ENCODE measurements at places on chromosomes 3 and 15. TPM values are rescaled to one million over a fixed set of nuclear protein-coding genes. Genes with fewer than 3 reads are reported as not detected.

DNA sequence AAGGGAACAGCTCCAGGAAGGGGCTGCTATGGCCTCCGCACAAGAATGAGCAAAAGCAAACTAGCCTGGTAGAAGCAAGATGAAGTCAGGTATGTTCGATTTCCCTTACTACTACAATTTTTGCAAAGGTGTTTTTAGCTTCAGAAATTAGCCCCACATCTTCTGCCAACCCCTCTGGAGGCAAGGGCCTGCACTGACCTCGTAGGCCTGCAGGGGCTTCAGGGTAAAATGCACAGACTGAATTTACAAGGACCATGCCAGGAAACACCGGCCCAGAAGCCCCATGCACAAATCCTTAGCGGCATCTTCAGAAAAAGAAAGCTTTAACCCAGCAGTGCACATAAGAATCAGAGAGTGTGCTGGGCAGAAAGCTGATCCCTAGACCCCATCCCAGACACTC lies 53.0 kb downstream of the SLC6A1 start:
- peak; percentile 12 for DNase-seq

DNA sequence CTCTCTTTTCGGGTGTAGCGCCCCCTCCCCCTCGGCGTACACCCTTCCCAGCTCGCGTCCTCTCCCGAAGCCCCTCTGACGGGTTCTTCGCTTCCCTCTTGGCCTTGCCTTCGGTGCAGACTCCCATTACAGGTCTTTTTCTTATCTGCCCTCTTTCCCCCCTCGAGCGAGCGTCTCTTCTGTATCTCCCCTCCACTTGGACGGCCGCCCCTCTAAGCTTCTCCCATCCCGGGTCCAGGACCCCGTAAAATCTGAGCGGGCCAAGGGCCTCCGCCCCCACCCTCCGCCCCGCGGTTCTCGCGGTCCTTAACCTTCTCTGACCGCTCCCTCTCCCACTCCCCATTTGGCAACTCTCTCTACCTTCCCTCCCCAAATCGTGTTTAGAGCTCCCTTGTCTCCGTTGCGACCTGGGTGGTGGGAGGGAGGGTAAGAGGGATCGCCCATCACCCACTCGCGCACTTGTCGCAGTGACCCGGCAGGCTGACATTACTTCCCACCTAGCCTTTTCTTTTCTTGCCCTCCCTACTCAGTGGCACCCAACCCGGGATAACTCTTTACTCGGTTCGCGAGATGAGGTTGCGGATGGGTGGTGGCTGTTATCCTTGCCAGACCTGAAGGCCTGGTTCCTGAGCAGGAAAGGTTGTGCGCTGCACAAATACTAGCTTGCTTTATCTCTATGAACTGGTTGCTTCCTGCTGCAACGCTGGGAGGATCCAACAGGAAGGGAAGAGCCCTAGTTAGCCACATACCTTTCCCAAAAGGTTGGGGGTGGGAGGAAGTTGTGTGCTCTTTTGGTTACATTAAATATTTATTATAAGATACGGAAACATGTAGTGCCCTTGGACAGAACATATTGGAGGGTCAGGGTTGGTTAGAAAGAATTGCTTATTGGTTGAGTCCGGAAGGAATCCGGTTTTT lies 922 bp downstream of the RAB11A start:
- DNase-seq: peak; percentile 54

GRCh38 chr3:146605106-146605505 lies at the start of gene PLSCR5:
TSS of gene PLSCR5 (minus strand) at chr3:146605346. CDS start at chr3:146605212, 134 bp downstream.
- DNase-seq: no peak

MYO5C gene
- 1.8 TPM for polyA plus RNA-seq

REC114 gene
- polyA plus RNA-seq: not detected

SELENOS gene
- 115 TPM for polyA plus RNA-seq
